ENCODE measurements at places on chromosomes 6 and 20.

GRCh38 chr6:122818866-122819265 is 29.8 kb downstream of the SMPDL3A start:
- no peak for DNase-seq

- DNase-seq, result no peak
These were observed 649.4 kb downstream of the HDGFL1 start for GRCh38 chr6:23218751-23219150.

DNA sequence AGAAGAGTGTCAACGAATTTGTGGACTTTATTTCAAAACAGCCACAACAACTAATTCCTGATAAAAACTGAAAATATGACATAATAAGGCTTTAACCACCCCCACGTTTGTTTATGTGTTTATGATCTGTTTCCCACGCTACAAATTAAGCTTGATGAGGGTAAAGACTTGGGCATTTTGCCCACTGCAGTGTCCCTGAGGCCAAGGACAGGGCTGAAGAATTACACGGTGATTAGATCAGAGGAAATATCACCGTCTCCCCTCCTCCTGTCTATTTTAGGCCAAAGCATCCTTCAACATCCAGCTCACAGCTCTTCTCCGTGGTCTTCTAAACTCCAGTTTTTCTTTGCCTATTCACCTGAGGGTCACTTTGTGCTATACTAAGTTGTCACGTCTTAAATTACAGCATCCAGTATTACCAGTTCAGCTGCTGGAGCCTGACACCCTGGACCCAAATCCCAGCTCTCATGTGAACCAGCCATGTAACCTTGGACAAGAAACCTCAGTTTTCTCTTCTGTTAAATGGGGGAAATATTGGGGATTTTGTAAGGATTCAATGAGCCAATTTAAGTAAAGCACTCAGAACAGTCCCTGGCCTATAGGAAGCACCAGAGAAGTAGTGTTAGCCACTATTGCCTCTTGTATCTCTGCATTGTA is 15.2 kb upstream of the ARFGEF2 start:
- no peak for DNase-seq

- DNase-seq, result no peak
These were observed 483 bp downstream of the SMIM26 start for GRCh38 chr20:18567739-18568091.

DNA sequence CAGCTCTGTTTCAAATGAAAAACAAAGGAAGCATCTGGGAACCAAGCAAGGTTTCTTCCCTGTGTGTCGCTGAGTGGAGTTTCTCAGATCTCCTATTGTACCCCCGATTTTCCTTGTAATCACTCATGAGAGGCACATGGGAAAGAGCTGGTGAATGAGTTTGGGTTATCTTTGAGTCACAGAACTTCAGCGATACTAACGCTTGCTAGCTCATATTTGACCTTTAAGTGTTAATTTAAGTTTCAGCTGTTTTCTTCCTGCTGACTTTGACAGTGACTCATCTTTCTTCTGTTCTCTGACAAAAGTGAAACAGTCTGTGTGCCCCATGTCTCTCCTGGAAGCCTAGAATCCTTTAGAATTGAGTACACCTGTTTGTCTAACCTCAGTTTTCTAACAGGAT is 261.1 kb upstream of the RGS17 start:
- DNase-seq, result no peak

DNA sequence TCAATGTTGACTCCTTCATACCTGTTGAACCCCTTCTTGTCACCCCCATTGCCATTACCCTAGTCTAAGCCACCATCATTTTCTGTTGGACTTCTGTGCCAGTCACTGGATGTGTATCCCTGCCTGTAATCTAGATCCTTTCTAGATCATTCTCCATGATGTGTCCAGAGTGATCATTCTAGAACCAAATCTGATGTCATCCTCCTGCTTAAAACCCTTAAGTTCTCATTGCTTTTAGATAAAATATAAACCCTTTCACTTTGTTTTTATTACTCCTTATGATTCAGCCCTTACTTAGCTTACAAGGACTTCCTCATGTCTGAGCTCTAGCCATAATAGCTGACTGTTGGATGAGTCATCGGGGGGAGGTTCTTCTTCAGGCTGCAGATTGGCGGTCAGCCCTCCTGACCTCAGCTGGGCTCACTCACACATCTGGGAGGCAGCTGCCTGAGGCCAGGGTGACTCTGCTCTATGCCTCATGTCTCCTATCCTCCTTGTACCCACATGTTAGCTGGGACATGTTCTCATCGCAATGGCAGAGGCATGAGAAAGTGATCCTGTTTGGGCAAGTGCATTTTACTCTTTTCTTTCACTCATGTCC is 287.6 kb downstream of the ESR1 start:
- peak; percentile 56 for DNase-seq

DNA sequence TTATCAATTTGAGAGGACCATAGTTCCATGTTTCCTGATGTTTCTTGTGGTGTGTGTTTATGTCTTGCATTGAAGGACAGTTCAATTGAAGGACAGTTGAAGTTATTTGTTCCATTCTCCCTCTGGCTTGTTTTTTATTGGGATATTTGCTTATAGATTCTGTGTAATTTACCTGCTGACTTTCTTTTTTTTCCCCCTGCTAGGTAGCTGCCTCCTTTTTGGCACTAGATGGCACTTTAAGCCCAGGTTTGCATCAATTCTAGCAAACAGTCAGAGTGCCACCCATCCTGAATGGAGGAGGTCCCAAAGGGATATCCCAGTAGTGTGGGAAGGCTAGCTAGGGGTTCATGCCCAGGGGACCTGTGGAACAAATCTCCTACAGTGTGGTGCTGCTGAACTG is 78.1 kb downstream of the CFAP61 start:
- DNase-seq, result peak; percentile 2

GRCh38 chr6:116239856-116240255 is 14.0 kb downstream of the TSPYL4 start:
- no peak for DNase-seq

GRCh38 chr6:94238868-94239267 is 819.5 kb upstream of the EPHA7 start:
- no peak for DNase-seq

DNA sequence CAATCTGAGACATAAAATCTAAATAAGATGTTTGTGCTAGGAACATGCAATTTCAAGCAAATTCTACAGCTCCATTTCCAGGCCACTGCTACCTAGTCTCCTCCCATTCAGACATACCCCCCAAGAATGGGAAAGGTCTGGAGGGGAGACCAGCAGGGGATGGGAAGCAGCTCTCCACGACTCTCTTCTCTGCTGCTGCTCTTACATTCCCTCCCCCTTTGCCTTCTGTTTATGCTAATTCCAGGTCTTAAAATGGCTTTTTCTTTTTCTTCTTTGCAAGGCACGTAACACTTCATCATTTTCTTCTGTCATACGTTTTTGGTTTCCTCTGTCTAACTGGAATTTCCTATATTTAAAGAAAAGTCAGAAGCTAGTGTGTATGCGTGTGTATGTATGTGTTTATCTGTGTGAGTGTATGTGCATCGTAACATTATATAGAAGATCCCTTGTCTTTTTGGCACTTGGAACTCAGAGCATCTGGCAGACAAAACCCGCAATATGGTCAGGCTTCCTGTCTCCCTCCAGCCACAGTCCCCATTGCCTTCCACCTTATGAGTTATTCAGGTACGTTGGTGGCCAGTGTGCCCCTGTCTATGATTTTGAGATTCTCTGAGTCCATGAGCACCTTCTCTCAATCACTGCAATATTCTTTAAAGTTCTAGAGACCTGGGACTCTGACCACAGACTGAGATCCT is 493.7 kb downstream of the BTBD3 start:
- DNase-seq, result no peak

GRCh38 chr6:64254558-64254957 is 619.0 kb downstream of the PHF3 start:
- DNase-seq, result no peak

DNA sequence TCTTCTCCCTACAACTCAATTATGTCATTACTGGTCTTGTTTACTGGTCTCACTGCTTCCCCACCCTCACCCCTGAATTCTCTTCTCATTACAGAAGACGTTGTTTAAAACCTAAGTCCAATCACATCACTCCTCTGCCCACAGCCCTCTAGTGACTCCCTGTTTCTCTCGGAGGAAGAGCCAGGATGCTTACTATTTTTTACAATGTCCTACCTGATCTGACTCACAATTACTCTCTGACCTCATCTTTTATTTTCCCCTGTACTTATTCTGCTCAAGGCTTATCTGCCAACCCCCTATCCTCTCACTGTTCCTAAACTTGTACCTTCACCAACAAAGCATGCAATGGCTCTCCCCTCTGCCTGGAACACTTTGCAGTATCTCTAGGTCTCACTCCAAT is 400.4 kb upstream of the PTCHD4 start:
- DNase-seq, result no peak

DNA sequence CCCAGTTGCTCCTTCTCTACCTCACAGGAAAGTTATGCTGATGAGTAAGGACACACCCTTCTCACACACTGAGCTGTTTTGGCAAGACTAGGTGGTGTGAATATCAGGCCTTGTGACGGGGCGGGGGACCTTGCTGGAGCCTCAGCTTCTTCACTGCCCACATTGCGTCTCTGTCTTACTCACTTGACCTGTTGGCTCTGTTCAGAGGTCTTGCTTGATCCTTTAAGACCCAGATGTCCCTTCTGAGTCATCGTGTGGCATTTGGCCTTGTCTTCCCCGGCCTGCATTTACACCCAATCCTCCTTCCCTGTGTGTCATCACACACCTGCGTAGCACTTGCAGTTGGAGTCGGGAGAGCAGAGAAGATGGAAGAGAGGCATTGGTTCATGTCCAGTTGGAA is 8.3 kb upstream of the PRND start:
- DNase-seq, result no peak

DNA sequence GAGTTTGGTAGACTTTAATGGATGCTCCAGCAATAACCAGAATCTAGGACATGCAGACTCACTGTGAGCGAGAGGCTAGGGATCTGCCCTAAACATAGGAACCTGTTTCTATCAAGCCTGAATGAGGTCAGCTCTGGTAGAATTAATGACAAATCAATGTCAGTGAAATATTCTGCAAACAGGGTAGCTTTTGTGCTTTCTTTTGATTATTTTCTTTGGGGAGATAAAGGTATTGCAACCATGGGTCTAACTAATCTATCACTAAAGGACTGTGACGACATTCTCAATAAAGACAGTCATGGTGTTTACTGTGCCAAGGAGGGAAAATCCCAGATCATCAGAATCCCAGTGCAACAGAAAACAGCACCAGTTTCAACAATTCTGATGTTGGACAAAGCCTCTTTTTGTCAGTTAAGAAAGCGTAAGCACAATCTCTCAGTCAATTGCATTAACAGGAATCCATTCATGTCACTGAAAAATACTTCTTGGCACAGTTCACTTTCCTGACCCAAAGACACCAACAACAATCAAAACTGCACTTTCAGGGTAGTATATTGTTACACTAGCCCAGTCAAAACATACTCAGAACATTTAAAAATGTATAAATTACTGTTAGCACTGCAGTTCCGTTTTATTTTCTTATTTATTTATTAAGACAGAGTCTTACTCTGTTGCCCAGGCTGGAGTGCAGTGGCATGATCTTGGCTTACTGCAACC is 36.8 kb upstream of the SMIM29 start:
- no peak for DNase-seq

DNA sequence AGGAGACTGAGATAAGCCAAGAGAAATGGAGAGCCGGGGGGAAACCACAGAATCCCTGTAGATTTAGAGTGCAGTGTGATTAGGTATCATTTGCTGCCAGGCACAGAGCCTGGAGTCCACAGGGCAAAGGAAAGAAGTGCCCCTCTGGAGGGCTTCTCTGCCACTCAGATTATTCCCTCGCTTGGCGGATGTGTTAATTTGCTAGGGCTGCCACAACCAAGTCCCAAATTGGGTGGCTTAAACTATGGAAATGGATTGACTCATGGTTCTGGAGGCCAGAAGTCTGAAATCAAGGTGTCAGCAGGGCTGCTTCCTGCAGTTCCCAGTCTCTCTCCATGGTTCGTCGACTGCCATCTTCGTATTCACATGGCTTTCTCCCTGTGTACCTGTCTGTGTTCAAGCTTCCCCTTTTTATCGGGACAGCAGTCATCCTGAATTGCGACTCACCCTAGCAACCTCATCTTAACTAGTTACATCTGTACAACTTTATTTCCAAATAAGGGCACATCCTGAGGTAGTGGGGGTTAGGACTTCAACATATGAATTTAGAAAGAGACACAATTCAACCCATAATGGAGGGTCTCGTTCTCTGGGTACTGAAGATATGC is 122.2 kb downstream of the ANKRD60 start:
- no peak for DNase-seq

- DNase-seq, result no peak
These were observed 22.3 kb upstream of the AVP start for GRCh38 chr20:3106658-3107463.

DNA sequence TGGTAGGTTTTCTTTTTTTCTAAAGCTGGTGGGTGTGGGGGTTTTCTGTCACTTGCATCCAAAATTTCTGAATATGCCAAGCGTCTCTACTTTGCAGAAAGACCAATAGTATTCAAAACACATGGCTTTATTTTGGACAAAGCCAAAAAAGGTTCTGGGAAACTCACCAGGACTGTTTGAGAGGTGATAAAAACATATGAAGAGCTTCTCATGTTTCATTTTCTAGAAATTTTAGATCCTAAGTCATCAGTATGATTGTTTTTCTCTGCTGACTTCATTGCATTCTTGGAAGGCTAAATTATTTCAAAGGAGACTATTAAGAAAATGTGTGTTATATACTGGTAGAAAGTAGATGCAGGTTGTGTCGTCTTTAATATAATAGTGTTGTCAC is 51.3 kb downstream of the GCLC start:
- no peak for DNase-seq

- DNase-seq, result no peak
These were observed 206.5 kb upstream of the RREB1 start for GRCh38 chr6:6901205-6901719.

DNA sequence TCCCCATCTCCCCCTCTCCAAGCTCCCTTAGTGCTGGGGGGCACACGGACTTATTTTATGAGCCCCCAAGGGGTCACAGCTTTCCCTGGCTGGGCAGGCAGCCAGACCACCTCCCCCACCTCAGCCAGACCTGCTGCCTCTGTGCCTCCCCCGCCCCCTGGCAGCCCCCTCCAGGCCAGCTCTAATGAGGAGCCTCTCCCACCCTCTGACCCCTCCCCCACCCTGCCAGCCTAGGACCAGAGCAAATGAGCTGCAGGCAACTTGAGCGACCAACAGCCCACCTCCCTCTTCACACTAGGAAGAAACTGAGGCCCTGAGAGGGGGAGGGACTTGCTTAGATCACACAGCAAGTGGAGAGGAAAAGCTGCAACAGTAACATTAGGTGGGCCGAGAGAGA is 1.9 kb downstream of the GDF5 start:
- DNase-seq, result no peak

DNA sequence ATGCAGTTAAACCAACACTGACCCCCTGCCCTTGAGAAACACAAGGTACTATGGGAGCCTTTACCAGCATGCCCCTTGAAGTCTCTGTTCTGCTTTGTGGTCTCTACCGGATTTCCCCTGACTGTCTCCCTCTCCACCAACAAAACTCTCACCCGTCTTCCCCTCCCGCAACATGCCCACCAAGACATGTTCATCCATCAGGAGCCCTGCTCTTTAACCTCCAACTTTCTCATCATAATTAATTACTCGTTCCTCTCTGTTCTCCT is 1.1 kb downstream of the ZNF165 start:
- peak; percentile 9 for DNase-seq

GRCh38 chr20:21380711-21381110 is 16.6 kb downstream of the NKX2-4 start:
- no peak for DNase-seq

All from activated CD4-positive, alpha-beta T cell treated with anti-CD3 and anti-CD28 coated beads, Interleukin-10, Interleukin-2, amounts not matched to agents 100 ng/mL and 50 ng/mL, durations not matched to agents 16 hours and 8 hours (primary cell).